ENCODE measurements at places on chromosomes 4 and X. TPM values are rescaled to one million over a fixed set of nuclear protein-coding genes. Genes with fewer than 3 reads are reported as not detected.
A peak's percentile ranks its signal among the peaks of the same experiment; 100 is the strongest.

- DNase-seq, result no peak
- peak overlapping the region; percentile 57 for H3K27ac ChIP-seq
- H3K27me3 ChIP-seq, result no peaks in the 10 kb centered on the region
Measured at GRCh38 chr4:186204686-186205085, 13.3 kb downstream of the CYP4V2 start.

DNA sequence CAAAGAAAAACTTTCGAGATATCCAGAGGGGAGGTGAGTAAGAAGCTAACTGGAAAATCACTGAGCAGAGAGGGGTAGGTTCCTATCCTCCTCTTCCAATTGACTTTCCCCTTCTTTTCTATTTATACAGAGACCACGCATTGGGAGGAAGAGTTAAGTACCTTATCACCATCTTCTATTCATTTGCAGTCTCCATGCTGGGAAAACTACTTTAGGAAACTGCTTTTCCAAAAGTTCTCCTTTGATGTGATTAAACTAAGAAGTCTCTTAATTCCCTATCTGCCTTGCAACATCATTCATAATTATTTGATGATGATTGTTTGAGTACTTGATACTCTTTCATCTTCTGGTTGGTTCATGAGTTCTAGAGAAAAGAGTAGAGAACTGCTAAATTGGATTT, 306.6 kb downstream of the PPP3CA start:
- H3K4me1 ChIP-seq, result peaks cover 16% of the 10 kb centered on the region
- no peak for DNase-seq
- no peaks in the 10 kb centered on the region for H3K27me3 ChIP-seq
- peaks cover 18% of the 10 kb centered on the region for H3K36me3 ChIP-seq

DNA sequence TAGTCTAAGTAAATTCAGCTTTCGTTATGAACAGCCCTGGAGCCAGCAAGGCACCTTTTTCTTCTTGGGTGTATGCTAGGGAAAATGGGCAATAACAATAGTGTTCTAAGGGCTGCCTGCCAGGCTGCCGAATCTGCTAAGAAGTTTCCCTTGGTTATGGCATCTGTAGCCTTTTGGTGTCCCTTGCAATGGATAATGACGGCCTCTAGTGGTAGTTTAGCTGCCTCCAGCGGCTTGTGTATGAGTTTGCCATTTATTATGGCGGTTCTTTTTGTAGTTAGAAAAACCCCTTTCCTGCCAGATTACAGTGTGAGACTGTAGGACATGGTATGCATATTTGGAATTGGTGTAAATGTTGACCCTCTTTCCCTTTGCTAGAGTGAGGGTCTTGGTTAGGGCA, 78.9 kb upstream of the SPIN4 start:
- H3K4me3 ChIP-seq, result no peak overlapping the region
- H3K36me3 ChIP-seq, result peaks cover 3% of the 10 kb centered on the region
- no peak overlapping the region for H3K27ac ChIP-seq
- H3K27me3 ChIP-seq, result no peaks in the 10 kb centered on the region
- no peaks in the 10 kb centered on the region for H3K4me1 ChIP-seq
- no peak for DNase-seq

- H3K36me3 ChIP-seq, result no peaks in the 10 kb centered on the region
- H3K4me3 ChIP-seq, result no peak overlapping the region
- peaks cover 45% of the 10 kb centered on the region for H3K27me3 ChIP-seq
- H3K27ac ChIP-seq, result no peak overlapping the region
- H3K4me1 ChIP-seq, result peaks cover 3% of the 10 kb centered on the region
Measured at GRCh38 chrX:118730500-118731247, 3.3 kb downstream of the IL13RA1 start.

The ASB12 gene
- 0.22 TPM for total RNA-seq

The AKAP4 gene
- total RNA-seq, result not detected

The PRSS12 gene
- total RNA-seq, result not detected
